GF-D8 (cell line): ENCODE measurements at places on chromosomes 1 and 21.
A peak's percentile ranks its signal among the peaks of the same experiment; 100 is the strongest.

- no peak for DNase-seq
These were observed 1.7 kb downstream of the CFAP410 start for GRCh38 chr21:44337449-44337848.

GRCh38 chr1:246221485-246222255 lies 285.4 kb downstream of the SMYD3 start:
- DNase-seq, result no peak

GRCh38 chr1:203518541-203518940 lies 24.6 kb downstream of the OPTC start:
- DNase-seq, result no peak

DNA sequence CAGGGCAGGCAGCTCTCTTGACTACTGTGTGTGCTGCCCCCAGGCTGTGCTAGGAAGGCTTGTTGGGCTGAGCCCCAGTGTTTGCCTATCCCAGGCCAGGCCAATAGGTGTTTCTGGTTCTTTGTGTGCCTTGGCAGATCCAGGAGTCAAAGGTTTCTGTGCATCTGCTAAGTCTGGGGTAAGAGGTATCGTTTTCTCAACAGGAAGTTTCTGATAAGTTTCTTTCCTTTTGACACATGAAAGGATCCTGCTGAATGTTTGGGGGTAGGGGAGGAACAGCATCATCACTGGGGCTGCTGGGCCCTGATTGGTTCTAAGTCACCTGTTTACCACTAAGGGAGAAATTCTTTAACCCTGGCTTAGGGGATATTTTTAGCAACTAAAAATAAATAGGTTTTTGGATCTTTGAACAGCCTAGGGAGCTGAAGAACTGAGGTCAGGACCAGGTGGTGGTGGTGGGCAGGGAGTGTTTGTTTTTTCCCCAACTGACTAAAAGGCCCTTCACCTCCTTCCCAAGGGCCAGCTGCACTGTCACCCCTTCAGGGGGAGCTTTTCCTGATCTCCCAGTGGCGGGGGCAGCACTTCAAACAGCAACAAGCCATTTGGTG lies 85.1 kb downstream of the KCNN3 start:
- no peak for DNase-seq

DNA sequence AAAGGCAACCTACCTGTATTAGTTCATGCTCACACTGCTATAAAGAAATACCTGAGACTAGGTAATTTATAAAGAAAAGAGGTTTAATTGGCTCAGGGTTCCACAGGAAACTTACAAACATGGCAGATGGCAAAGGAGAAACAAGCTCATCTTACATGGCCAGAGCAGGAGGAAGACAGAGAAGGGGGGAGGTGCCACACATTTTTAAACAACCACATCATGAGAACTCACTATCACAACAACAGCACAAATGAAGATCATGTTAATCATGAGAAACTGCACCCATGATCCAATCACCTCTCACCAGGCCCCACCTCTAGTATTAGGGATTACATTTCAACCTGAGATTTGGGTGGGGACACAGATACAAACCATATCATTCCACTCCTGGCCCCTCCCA lies 90.6 kb upstream of the KCTD3 start:
- no peak for DNase-seq

DNA sequence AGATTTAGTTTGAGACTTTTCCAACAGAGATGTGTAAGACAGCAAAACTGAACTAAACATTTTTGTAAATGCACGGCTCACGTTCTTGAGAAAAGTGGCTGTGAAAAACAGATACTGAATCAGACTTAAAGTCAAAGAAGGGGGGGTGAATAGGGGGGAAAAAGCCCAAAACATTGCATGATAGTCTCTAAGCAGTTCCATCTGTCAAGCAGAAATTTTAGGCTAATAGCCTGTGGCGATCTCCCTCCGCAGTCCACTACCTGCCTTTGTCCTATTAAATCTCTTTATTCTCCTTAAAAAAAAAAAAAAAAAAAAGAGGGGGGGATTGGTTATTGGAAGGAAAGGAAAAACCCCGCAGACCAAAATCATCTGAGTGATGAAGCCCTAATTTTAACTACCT lies 217.6 kb upstream of the NFIA start:
- no peak for DNase-seq

GRCh38 chr1:9128166-9128519 lies 759 bp downstream of the GPR157 start:
- no peak for DNase-seq

- no peak for DNase-seq
These were observed 15.5 kb downstream of the DEGS1 start for GRCh38 chr1:224198572-224198971.

- no peak for DNase-seq
These were observed 49.5 kb upstream of the S1PR1 start for GRCh38 chr1:101187297-101187696.

DNA sequence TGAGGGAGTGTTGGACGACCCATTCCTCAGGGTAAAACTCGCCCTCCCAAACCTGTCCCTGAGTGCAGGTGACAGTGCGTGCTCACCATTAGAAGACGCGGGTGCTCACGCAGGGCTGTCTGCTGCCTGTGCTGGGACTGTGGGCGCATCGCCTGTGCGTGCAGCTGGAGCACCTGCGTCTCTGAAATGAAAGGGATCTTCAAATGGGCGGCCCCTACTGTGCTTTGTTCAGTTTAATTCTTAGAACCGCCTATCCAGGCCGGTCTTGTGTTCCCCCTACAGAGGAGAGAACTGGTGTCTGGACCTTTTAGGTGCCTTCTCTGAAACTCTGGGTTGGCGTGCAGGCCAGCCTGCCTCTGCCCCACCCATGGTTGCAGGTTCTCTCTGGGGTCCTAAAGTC lies 125.8 kb downstream of the PCBP3 start:
- DNase-seq, result no peak

- DNase-seq, result no peak
These were observed 29.2 kb downstream of the NID1 start for GRCh38 chr1:236035681-236036101.

GRCh38 chr1:208237241-208237640 lies 6.9 kb downstream of the PLXNA2 start:
- DNase-seq, result no peak

- DNase-seq, result no peak
These were observed 84.2 kb upstream of the RGS2 start for GRCh38 chr1:192724670-192725069.

DNA sequence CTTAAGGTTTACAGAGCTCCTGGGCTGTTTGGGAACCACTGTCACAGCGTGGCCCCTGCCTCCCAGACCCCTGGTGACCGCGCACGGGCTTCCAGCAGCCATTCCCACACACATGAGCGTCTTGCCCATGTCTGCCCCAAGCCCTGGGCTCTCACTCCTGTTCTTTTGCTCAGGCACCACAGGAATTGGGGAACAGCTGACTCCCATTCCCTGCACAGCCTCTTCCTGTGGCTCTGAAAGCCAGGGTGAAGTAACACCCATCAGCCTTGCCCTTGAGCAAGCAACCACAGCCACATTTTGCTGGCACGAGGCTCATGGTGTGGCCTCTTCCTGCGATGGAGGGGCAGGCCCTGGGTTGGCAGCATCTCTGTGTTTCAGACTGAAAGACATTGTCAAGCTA lies 14.3 kb upstream of the GPR157 start:
- peak; percentile 83 for DNase-seq

- DNase-seq, result no peak
These were observed 30.8 kb downstream of the NEK2 start for GRCh38 chr1:211644653-211645052.

GRCh38 chr1:114274621-114275317 lies 121.1 kb upstream of the SYT6 start:
- DNase-seq, result no peak

GRCh38 chr1:246151796-246152434 lies 355.2 kb downstream of the SMYD3 start:
- DNase-seq, result no peak

- no peak for DNase-seq
These were observed 9.2 kb upstream of the TRAF3IP3 start for GRCh38 chr1:209746451-209747165.
